ENCODE measurements at places on chromosomes 7 and 10. TPM values are rescaled to one million over a fixed set of nuclear protein-coding genes. Genes with fewer than 3 reads are reported as not detected.
A peak's percentile ranks its signal among the peaks of the same experiment; 100 is the strongest.

MGAM2 gene
- under 0.01 TPM for total RNA-seq

LHFPL3 gene
- not detected for total RNA-seq

PPP1R3A gene
- total RNA-seq = not detected

RAPGEF5 gene
- 43.5 TPM for total RNA-seq

GSAP gene
- total RNA-seq = 17.3 TPM

ZNF804B gene
- not detected for total RNA-seq

GRCh38 chr7:87316097-87316700 lies 29.3 kb upstream of the CROT start:
- H3K27ac ChIP-seq = peak overlapping the region; percentile 24
- no peak for DNase-seq
- H3K4me3 ChIP-seq = no peak overlapping the region
- peaks cover 8% of the 10 kb centered on the region for H3K4me1 ChIP-seq
- no peaks in the 10 kb centered on the region for H3K36me3 ChIP-seq

DNA sequence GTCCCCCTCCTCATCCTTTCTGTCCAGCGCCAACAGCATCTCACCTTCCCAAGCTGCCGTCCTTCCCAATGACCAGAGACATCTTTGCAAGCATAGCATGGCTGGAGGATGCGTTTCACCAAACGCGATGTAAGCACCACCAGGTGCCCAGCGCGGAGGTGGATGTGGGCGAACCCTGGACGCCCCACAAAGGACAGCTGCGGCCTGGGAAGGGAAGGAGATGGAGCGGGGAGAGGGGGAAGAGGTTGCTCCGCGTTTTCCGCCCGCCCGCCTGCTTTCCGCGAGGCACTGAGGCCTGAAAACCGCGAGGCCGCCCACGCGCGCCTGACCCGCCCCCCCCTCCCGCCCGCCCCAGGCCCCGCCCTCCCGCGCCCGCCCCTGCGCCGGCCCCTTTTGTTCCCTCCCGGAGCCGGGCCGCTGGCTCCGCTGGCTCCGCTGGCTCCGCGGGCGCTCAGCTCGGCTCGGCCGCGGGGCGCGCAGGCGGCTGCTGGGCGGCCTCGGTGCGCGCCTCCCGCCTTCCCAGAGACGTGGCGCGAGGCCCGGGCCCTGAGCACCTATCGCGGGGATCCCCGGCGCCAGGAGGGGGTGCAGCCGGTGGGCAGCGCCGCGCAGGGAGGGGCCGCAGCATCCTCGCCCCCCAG lies at the start of gene CLIP2:
Gene CLIP2 (plus strand): TSS at position 390 of the 641 bp plus-strand sequence. CDS start 28,140 bp downstream, outside the sequence.
- peak within 1 kb of the TSS; percentile 39 for H3K27ac ChIP-seq
- no peaks in the 10 kb centered on the region for H3K36me3 ChIP-seq
- H3K27me3 ChIP-seq = no peaks in the 10 kb centered on the region
- peak within 1 kb of the TSS; percentile 98 for H3K4me3 ChIP-seq
- peak; percentile 75 for DNase-seq

GRCh38 chr7:107505997-107506673 lies 36.3 kb downstream of the GPR22 start:
- H3K27me3 ChIP-seq = no peaks in the 10 kb centered on the region
- no peak overlapping the region for H3K27ac ChIP-seq
- H3K4me1 ChIP-seq = no peaks in the 10 kb centered on the region
- no peak overlapping the region for H3K4me3 ChIP-seq
- DNase-seq = no peak

- DNase-seq = peak; percentile 74
- no peaks in the 10 kb centered on the region for H3K27me3 ChIP-seq
Observed at GRCh38 chr10:6114805-6115341, 26.0 kb downstream of the RBM17 start.

GRCh38 chr10:27857616-27858015 lies 112.0 kb upstream of the MKX start:
- no peak overlapping the region for H3K27ac ChIP-seq
- H3K27me3 ChIP-seq = no peaks in the 10 kb centered on the region
- H3K36me3 ChIP-seq = no peaks in the 10 kb centered on the region
- DNase-seq = no peak
- H3K4me3 ChIP-seq = no peak overlapping the region
- no peaks in the 10 kb centered on the region for H3K4me1 ChIP-seq

DNA sequence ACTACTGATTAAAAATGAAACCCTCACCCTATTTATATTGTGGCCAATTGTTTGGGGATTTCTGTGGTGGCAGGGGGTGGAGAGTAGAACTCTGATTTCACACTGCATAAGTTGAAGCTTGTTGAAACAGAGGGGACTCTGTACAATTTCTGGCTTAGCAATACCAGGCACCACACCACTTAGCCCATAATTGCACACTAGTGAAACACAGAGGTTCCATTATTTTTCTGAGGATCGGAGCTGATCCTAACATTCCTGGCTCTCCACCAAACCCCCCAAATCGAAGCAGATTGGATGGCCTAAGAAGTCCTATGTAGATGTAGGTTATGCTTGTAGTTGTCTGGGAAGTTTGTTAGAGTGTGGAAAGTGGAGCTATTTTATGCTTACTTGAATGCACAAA lies 47.0 kb downstream of the PTN start:
- no peaks in the 10 kb centered on the region for H3K27me3 ChIP-seq
- DNase-seq = no peak

DNA sequence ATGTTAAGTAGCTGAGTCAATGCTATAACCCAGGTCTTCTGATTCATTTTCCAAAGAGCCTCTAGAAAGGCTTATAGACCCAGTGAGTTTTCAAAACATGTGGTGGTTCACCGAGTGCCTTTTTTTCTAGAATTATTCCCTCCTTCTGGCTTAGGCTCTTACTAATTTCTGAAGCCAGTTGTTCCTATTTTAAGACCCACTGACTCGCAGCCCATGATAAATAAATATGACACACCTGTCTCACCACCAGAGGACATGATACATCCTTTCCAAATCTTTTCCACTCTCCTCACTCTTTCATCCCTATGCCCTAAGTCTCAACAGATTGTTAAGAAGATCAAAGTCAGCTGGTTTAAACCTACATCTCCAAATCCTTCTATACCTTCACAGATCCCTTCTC lies 126.0 kb upstream of the WNT16 start:
- no peak overlapping the region for H3K4me3 ChIP-seq
- H3K4me1 ChIP-seq = no peaks in the 10 kb centered on the region
- H3K36me3 ChIP-seq = no peaks in the 10 kb centered on the region

- H3K4me3 ChIP-seq = no peak overlapping the region
- no peaks in the 10 kb centered on the region for H3K27me3 ChIP-seq
- no peaks in the 10 kb centered on the region for H3K4me1 ChIP-seq
- H3K27ac ChIP-seq = no peak overlapping the region
Observed at GRCh38 chr7:144391014-144391413, 12.5 kb downstream of the NOBOX start.

- H3K4me3 ChIP-seq = no peak overlapping the region
- no peaks in the 10 kb centered on the region for H3K4me1 ChIP-seq
- no peak for DNase-seq
- no peaks in the 10 kb centered on the region for H3K36me3 ChIP-seq
- no peak overlapping the region for H3K27ac ChIP-seq
Observed at GRCh38 chr7:11818281-11818680, 13.7 kb downstream of the THSD7A start.

- H3K36me3 ChIP-seq = no peaks in the 10 kb centered on the region
- H3K27ac ChIP-seq = no peak overlapping the region
- no peaks in the 10 kb centered on the region for H3K27me3 ChIP-seq
- no peaks in the 10 kb centered on the region for H3K4me1 ChIP-seq
Observed at GRCh38 chr7:150621376-150621775, 10.8 kb downstream of the GIMAP6 start.

DNA sequence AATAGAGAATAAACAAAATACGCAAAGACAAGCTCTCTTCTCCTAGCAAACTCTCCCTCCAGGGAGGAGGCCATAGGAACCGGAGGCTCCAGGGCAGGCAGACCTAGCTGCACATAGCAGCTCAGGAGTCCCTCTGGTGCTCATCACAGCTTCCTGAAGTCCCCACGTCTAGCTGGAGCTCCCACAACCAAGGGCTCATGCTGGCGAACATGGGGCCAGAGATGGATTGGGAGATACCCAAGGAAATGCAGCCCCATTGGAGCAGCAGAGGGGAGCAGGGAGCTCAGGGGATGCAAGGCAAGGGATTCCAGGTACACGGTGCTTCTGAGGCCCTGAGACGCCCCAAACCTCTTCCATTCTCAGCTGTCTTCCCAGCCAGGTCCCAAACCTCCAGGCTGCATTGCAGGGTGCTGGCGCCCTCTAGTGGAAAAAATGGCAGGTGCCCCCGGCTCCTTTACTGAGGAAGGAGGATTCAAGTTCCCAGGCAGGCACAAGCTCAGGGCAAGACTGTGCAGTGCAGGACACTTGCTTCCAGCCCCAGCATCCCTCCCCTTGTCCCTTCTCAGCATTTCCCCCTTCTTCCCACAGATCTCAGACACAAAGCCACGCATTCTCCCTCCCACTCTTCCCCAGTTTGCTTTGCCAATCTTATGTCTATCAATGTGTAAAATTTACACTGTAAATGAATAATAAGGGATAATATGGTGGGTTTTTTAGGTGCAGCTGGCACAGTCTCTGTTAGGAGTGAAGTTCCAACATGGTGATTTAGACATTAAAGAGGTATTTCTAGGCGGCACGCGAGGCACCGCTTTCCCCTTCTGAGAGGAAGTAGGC lies 46.2 kb downstream of the GPAM start:
- no peak overlapping the region for H3K27ac ChIP-seq
- no peak overlapping the region for H3K4me3 ChIP-seq
- H3K4me1 ChIP-seq = no peaks in the 10 kb centered on the region
- H3K27me3 ChIP-seq = no peaks in the 10 kb centered on the region
- DNase-seq = peak; percentile 72
- H3K36me3 ChIP-seq = no peaks in the 10 kb centered on the region

DNA sequence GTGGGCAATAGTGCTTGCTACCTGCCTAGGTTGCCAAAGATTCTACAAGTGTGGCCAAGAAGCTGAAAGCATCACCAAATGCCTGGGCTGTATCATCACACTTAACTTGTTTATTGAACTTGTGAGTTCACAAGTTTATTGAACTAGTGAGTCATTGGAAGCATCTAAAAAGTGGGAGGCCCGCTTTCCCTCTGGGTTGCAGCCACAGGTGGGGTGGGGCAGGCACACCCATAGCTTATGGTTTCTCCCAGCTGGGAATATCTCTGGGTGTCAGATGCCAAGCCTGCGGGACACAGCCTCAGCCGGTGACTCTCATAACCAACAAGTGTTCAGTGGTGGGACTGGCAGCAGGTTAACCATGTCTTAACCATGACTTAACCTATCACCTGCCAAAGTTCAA lies 145.9 kb upstream of the FAM13C start:
- no peak overlapping the region for H3K4me3 ChIP-seq
- H3K27ac ChIP-seq = no peak overlapping the region
- DNase-seq = no peak
- no peaks in the 10 kb centered on the region for H3K4me1 ChIP-seq
- no peaks in the 10 kb centered on the region for H3K36me3 ChIP-seq

DNA sequence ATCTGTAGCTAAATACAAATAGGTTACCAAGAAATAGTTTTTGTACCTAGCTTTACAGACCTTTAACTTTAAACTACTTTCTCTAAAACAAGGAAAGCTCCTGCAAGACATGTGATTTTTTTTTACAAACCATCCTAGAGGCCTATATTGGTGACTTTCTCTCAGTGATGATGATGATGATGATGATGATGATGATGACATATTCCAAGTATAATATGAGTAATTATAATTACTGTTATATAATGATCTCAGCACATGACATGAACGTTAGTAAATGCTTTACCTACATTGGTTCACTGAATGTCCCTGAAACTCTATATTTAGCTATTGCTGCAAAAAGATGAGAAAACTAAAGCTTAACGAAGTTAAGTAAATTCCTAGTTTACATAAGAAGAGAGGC lies 107.9 kb upstream of the LRGUK start:
- no peak overlapping the region for H3K4me3 ChIP-seq
- no peak for DNase-seq
- H3K27me3 ChIP-seq = no peaks in the 10 kb centered on the region
- H3K27ac ChIP-seq = no peak overlapping the region
- no peaks in the 10 kb centered on the region for H3K36me3 ChIP-seq
- H3K4me1 ChIP-seq = no peaks in the 10 kb centered on the region

GRCh38 chr10:125448596-125448995 lies 234.4 kb downstream of the TEX36 start:
- H3K4me1 ChIP-seq = no peaks in the 10 kb centered on the region
- H3K36me3 ChIP-seq = no peaks in the 10 kb centered on the region
- H3K27ac ChIP-seq = no peak overlapping the region
- H3K27me3 ChIP-seq = no peaks in the 10 kb centered on the region
- peak; percentile 24 for DNase-seq

GRCh38 chr7:14400271-14400670 lies 410.8 kb upstream of the ETV1 start:
- no peak overlapping the region for H3K27ac ChIP-seq
- DNase-seq = no peak
- no peak overlapping the region for H3K4me3 ChIP-seq
- no peaks in the 10 kb centered on the region for H3K36me3 ChIP-seq

GRCh38 chr10:78747401-78748234 lies 321.1 kb upstream of the ZMIZ1 start:
- no peak for DNase-seq
- H3K36me3 ChIP-seq = no peaks in the 10 kb centered on the region
- H3K27ac ChIP-seq = no peak overlapping the region
- H3K4me3 ChIP-seq = no peak overlapping the region

DNA sequence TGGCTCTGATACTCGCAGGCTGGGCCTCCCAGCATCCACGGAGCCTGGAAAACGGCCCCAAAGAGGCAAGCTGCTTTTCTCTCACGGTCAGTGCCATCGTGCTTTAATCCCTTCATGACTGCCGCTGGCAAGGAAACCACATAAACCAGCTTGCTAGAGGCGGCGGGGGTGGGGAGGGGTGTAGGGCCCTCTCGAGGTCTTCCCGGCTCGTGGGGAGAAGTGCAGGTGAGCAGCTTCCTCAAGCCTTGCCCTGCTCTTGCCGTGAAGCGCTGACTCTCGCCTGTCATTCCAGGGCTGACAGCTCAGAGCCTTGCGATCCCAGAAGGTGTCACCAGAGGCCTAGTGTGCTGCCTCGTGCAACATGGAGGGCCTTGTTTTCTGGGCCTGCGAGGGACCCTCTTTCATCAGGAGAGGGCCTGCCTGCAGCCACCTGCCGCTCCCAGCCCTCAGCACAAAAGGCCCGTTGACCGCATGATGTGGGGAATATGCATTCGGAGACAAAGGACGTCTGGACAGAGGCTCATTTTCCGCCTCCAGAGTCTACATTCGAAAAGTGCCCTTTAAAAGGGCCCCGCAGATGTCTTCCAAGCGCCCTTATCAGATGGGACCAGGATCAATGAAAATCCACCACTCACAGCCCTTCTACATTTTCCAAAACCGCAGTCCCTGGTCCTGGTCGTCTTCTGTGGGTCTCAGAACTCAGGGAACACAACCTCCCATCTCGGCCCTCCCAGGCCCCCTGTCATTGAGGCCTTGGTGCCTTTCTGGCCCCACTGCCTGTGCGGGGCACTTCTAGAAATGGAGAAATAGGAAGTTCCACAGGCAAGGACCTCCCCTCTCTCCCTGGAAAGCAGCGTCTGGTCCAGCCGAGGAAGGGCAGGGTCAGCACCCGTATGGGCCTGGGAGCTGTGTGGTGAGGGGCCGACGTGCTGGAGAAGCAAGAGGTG lies 58.7 kb downstream of the ZRANB1 start:
- H3K27me3 ChIP-seq = no peaks in the 10 kb centered on the region
- H3K36me3 ChIP-seq = no peaks in the 10 kb centered on the region
- H3K4me1 ChIP-seq = peaks cover 42% of the 10 kb centered on the region
- DNase-seq = peak; percentile 38
